Cerebellar cortex (tissue), 1 donor: ENCODE measurements at places on chromosomes 7 and 10.

GRCh38 chr7:40232242-40232893 is 97.6 kb downstream of the SUGCT start:
- DNase-seq = peak; percentile 62

GRCh38 chr7:70132226-70132851 is 534.1 kb downstream of the AUTS2 start:
- no peak for DNase-seq

- no peak for DNase-seq
Measured at GRCh38 chr10:79944428-79945395, 4.2 kb downstream of the SFTPD start.

- DNase-seq = no peak
Measured at GRCh38 chr7:108653526-108653925, 83.9 kb downstream of the DNAJB9 start.

DNA sequence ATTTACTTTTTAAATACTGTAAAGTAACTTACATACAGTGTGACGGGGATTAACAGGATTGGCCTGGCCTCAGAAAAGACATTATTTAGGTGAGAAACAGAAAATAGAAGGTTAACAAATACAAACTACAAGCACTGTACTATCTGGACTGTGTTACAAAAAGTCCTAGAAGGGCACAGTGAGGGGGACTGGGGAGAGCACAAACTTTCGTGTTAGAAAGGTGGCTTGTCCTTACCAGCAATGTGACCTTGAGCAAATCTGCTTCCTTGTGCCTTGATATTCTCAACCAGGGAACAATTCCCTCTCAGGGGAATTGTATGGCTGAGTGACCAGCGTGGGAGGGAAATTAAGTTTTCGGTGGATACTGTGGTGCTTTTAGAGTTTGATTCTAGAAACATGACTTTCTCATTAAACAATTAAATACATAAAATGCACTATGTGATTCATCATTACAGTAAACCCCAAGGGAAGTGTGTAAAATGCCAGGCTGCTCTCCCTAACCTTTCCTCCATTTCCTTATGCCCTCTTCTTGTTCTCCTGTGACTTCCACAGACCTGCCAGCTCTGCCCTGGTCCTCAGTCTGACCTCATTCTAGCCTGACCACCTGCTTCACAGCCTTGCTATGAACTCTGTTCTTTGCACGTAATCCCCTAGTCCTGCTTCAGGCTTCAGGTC is 57.7 kb downstream of the OSBPL3 start:
- no peak for DNase-seq

GRCh38 chr10:119395280-119396007 is 147.1 kb downstream of the RGS10 start:
- no peak for DNase-seq

- DNase-seq = no peak
Measured at GRCh38 chr7:11591055-11591633, 240.9 kb downstream of the THSD7A start.

- no peak for DNase-seq
Measured at GRCh38 chr7:137388916-137389315, 45.4 kb upstream of the PTN start.

DNA sequence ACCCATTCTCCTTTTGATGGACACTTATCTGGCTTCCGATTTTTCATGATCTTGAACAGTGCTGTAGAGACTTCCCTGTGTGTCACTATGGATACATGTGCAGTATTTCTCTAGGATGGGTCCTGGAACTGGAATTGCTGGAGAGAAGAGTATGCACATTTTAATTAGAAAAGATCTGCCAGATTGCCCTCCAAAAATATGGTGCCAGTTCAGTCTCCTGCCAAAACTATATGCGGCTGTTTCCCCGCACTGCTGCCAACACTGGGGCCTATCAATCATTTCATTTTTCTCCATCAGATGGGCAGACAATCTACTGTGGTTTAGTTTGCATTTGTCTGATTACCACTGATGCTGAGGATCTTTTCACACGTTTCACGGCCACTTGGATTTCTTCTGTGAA is 105.0 kb downstream of the SH2D4B start:
- peak; percentile 9 for DNase-seq

DNA sequence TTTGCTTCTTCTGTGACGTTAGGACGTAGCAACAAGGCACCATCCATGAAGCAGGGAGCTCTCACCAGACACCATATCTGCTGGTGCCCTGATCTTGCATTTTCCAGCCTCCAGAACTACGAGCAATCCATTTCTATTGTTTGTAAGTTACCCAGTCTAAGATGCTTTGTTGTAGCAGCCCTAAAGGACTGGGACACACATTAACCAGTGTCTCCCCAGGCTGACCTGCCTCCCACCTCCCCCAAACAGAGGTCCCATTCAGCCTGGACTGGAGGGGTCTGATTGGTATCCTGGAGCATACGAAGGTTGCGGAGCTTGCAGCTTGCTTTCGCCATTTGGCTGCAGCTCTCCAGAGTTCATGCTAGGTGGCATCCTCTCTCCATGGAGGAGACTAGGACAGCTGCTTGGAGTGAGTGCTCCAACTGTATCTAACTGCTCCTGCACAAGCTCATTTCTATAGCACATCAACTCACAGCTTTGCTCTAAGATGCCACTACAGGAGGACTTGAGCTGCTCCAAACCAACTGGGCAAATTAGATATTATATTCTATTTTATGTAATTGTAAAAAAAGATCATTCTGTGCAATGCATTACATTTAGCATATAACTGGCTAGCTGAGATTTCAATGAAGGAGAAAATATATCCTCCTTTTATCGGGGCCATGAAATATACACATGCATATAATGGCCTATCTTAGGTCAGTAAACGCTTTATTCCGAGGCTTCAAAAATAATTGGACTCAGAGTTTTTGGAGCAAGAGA is 8.0 kb upstream of the GRK5 start:
- peak; percentile 90 for DNase-seq

DNA sequence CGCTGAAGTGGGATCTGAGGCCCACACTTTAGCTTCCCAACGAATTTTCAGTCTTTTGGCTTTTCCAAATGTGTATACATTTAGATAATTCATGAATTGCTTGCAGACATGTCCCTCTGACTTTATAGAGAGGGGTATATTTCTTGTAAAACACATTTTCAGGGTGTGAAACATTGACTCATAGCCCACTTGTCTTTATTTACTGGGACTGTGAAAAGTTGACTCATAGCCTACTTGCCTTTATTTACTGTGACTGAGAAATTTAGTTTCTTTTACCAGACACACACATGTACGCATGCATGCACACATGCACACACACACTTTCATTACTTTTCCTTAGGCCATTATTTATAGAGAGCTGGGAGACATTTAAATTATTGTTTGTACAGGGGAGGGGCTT is 79.1 kb downstream of the VTI1A start:
- DNase-seq = no peak

- no peak for DNase-seq
Measured at GRCh38 chr10:90437452-90437851, 420.4 kb downstream of the HTR7 start.

DNA sequence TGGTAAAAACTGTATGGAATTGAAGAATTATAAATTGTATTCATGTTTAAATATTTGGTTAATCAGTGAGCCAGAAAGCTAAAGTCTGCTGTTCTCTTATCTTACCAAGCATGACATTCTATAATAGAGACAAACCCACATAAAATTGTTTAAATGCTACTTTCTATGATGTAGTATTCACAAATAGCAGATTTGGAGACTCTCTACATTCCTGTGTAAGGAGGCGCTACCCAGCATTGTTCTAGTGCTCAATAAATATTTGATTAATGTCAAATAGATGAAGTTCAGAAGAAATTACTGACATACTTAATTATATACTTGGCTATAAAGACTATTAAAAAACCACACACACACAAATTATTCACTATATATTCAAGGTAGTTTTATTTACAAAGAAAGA is 49.8 kb downstream of the DOCK4 start:
- no peak for DNase-seq

DNA sequence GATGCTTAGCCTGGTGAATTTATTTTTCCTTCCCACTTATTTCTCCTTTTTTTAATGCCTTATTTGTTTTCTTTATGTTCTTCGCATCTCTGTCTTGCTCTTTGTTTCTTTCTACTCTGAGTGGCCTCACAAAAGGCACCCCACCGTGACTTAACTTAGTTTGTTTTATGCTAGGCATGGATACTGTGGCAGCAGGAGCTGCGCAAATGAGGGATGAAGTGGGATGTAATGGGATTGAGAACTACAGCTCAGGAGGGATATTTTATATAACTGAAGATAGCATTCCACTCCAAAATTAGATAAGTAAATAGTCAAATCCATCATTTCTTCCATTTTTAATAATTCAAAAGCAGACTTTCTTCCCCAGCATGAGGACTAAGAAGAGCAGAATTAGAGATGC is 1.7 kb upstream of the CACNA2D1 start:
- no peak for DNase-seq

- DNase-seq = no peak
Measured at GRCh38 chr10:114499630-114500190, 95.4 kb upstream of the AFAP1L2 start.

- no peak for DNase-seq
Measured at GRCh38 chr10:118141471-118141870, 94.7 kb upstream of the RAB11FIP2 start.

GRCh38 chr7:66170309-66171231 is 34.6 kb upstream of the TPST1 start:
- no peak for DNase-seq

DNA sequence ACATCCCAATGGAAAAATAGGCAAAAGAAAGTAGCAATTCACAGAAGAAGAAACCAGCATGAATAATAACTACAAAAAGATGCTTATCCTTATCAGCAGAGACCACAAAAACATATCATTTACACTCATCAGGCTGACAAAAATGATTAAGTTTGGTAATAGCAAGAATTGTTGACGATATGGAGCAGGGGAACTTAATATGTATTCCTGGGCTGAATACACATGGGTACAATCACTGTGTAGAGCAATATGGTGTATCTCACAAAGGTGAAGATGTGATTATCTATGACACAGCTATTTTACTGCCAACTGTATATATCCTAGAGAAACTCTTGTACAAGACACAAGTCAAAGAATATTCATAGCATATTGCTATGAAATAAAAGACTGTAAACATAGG is 141.8 kb upstream of the NOBOX start:
- DNase-seq = no peak

DNA sequence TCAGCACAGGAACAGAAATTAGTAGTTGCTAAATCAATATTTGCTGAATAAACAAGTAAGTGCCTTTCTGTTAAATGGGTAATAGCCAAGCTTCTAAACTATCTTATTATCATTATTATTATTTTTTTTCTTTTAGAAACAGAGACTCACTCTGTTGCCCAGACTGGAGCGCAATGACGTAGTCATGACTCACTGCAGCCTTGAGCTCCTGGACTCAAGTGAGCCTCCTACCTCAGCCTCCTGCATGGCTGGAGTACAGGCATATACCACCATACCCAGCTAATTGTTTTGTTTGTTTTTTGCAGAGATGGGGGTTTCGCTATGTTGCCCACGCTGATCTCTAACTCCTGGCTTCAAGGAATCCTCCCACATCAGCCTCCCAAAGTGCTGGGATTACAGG is 12.3 kb upstream of the ELN start:
- DNase-seq = no peak

DNA sequence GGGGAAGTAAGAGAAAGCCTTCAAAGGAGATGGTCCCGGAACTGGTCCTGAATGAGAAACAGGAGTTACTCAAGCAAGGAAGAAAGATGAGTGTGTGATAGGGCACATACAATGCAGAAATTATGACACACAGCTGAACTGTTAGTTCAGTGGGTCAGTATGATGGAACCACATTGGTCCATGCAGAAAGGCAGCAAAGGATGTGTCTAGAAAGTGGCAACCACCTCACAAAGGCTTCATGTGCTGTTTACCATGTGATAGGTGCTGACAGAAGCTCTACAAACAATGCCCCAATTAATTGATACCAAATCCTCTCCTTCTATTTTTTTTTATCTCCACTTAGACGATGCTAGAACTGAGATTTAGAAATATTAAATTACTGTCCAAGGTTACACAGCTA is 258.3 kb downstream of the RELN start:
- DNase-seq = no peak

DNA sequence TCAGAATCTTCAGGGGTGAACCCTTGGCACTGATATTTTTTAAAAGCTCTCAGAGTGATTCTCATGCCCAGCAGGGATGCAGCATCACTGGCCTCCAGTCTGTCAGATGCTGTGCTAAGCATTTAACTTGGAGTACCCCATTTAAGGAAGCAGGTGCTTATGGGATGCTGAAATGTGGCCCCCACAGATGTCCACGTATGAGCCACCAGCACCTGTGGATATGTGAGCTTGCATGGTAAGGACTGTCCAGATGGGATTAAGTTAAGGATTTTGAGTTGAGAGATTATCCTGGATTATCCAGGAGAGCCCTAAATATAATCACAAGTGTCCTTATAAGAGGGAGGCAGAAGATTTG is 17.7 kb downstream of the CHST3 start:
- no peak for DNase-seq

- no peak for DNase-seq
Measured at GRCh38 chr10:94859086-94859485, 79.4 kb upstream of the CYP2C9 start.

GRCh38 chr7:141072548-141073172 is 1.2 kb upstream of the TMEM178B start:
- DNase-seq = peak; percentile 93

DNA sequence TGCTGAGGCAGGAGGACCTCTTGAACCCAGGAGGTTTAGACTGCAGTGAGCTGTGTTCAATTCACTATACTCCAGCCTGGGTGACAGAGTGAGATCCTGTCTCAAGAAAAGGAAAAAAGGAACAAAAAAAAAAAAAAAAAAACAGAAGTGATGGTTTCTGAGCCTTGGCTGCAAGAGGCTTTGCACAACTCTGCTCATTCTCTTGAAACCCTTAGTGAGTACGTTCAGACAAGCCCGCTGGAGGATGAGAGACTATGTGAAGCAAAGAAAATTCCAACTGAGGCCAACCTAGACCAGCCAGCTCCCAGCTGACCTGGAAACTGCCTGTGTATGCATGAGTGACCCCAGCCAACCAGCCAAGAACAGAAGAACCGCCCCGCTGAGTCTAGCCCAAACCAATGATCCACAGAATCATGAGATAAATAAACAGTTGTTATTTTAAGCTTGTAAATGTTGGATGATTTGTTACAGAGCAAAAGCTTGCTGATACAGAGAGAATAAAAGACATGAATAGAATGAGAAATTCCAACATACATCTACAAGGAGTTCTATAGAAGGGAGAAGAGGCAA is 50.6 kb upstream of the FZD9 start:
- no peak for DNase-seq

DNA sequence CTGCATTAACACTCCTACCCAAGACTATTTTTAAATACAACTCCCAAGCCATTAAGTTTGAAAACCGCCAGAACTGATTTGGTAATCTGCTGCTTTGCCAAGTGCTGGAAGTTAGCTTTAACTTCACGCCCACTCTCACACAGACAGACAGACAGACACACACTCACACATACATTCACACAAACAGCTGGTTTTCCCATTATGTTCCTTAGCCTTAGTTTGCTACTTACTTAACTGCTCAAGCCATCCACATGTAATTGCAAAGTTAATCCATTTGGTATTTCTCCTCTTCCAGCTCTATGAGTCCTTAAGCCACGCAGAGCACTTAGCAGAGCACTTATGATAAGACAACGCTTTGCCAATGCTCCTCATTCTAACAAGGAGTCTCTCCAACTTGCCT is 8.3 kb downstream of the COBL start:
- no peak for DNase-seq
